ENCODE measurements at places on chromosomes 12 and 14. TPM values are rescaled to one million over a fixed set of nuclear protein-coding genes. Genes with fewer than 3 reads are reported as not detected.

DNA sequence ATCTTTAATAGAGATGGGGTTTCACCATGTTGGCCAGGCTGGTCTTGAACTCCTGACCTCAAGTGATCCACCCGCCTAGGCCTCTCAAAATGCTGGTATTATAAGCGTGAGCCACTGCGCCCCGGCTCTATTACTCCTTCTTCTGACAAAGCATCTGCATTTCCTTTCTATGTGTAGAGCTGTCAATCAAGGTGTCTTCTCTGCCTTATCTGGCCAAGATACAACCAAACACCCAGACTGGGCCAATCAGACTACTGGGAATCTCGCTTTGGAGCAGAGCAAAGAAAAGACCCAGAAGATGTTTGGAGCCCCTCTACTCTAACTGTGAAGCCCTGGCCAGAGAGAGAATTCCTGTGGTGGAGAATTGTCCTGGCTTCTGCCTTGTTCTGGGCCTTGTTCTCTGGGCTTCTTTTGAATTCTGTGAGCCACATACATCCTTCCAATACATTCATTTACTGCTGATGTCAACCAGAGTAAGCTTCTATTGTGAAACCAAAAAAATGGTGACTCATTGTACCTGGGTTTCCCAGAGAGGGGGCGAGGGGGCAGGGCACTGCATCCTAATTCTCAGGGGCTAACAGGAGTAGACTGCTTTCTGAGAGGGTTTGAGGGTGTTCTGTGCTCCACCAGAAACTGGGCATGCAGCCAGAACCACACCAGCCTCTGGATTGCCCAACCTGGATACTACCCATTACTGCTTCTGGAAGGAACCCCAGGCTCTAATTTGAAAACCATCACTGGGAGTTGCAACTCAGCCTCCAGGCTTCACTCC lies 18.8 kb upstream of the FLVCR2 start:
- no peak for DNase-seq

GRCh38 chr14:22493753-22494152 lies 95.3 kb downstream of the DAD1 start:
- no peak for DNase-seq

- no peak for DNase-seq
Measured at GRCh38 chr12:6234214-6234613, 34.0 kb downstream of the CD9 start.

- no peak for DNase-seq
Measured at GRCh38 chr12:1488908-1489381, 105.4 kb downstream of the FBXL14 start.

DNA sequence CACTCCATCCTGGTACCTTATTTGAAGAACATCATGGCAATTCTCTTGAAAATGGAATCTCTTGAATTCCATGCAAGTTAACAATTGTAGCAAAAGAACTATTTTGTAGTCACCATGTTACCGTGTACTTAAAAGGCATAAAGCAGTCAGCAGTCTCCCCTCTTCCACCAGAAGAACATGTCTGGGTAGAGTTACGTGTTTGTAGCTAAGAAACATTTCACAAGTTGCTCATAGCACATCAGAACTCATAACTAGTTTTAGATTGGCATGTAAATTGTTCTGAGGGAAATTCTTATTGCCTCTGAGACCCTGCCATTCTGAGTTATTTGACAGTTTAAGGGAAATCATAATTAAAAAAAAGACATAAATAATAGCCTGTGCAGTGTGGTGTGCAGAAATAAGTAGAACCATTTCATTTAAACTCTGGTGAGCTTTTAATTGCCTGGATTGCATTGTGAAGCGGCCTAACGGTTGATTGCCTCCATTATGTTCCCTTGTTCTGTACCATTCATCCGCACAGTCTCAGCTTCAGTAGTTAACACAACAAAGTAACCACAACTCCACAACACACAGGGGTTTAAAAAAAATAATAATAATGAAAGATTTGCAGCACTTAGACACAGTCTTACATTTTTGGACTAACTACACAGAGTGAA lies 2.6 kb downstream of the LMO3 start:
- DNase-seq, result no peak

GRCh38 chr14:93309427-93309966 lies 23.3 kb downstream of the BTBD7 start:
- peak; percentile 36 for DNase-seq

Gene MYH6
- total RNA-seq, result not detected

DNA sequence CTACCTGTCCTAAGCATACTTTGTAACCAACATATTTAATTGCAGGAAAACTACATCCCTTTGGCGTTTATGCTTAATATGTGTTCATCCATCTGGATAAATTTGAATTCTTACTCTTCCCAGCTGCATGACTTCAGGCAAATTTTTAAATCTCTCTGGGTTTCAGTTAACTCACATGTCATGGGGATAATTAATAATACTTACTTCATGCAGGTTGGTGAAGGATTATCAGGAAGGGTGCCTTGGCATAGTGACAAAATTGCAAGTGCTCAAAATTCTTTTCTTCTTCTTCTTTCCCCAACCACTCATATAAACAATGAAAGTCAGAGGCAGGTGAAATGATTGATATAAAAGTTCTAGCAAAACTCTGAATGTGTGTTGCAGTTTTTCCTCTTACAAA lies 15.9 kb downstream of the SYT10 start:
- DNase-seq, result no peak

Gene KRT86
- 0.81 TPM for total RNA-seq

DNA sequence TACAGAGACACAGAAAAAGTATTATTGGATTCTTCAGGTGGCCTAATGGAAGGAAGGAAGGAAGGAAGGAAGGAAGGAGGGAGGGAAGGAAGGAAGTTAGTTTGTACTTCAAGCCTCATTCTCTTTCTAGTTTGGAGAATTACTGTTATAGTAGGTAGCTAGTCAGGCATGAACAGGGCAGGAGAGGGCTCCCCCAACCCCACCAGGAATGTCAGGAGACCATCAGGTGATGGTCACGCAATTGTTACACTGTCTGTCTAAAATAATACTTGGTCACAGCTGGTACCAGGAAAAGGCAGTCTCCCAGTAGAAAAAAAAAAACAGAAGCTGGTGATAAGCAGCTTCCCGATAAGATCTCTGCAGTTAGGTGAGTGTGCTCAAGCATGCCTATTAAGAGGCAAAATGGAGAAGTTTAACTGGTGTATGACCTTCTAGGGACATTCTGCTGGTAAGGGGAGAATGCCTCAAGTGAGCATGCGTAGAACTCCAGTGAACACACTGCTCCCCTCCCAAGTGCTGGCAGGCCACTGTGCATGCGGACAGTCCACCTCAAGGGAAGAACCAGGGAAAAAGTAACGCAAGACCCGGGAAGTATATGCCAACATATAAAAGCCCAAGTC lies 358.4 kb upstream of the SOX5 start:
- DNase-seq, result no peak

Gene ENDOU
- total RNA-seq, result not detected

DNA sequence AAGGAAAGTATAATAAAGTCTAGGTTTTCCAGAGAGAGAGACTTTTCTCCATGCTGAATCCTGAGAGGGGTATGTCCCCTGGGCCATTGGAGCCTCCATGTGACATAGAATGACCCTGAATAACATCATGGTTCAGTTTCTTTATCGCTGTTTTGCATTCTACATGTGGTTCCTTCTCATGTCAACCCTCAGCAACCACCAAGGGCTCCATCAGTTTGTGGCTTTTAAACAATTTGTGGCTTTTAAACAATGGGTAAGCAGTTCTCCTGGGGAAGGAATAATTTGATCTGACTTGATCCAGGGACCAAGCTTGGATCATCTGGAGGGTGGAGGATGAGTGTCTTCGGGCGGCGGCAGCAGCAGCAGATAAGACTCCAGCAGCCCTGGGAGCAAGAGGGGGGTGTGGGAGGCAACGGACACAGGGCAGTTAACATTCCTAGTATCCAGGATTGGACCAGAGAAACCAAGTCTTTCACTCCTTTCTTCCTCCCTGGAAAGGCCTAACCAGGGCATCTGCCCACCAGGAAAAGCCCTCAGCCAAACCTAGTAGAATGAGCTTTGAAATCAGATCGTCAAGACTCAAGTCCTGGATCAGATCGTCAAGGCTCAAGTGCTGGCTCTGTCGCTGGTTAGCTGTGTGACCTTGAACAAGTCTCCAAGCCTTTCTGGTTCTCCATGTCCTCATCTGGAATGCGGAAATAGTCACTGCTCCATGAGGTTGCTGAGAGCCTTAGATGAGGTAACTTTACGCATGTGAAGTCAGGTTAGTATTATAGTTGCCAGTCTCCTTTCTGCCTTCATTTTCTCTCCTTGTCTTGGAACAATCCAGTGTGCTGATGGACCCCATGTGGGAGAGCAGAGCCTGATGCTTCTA lies 27.8 kb upstream of the FAM222A start:
- DNase-seq, result no peak

Gene ADAM20
- not detected for total RNA-seq

Gene RAPGEF3
- 44.1 TPM for total RNA-seq

GRCh38 chr12:88746386-88746785 lies 166.1 kb upstream of the KITLG start:
- DNase-seq, result no peak

DNA sequence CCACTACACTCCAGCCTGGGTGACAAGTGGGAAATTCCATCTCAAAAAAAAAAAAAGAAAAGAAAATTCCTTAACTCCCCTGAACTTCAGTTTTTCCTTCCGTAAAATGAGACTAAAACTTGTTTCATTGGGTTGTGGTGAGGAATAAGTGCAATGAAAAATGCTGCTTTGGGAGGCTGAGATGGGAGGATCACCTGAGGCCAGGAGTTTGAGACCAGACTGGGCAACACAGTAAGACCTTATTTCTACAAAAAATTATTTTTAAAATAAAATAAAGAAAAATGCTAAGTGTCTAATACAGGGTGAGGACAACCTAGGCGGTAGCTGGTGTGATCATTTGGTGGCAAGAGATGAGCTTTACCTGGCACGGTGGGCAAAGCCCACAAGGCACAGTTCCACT lies 6.9 kb downstream of the SMAGP start:
- DNase-seq, result no peak

DNA sequence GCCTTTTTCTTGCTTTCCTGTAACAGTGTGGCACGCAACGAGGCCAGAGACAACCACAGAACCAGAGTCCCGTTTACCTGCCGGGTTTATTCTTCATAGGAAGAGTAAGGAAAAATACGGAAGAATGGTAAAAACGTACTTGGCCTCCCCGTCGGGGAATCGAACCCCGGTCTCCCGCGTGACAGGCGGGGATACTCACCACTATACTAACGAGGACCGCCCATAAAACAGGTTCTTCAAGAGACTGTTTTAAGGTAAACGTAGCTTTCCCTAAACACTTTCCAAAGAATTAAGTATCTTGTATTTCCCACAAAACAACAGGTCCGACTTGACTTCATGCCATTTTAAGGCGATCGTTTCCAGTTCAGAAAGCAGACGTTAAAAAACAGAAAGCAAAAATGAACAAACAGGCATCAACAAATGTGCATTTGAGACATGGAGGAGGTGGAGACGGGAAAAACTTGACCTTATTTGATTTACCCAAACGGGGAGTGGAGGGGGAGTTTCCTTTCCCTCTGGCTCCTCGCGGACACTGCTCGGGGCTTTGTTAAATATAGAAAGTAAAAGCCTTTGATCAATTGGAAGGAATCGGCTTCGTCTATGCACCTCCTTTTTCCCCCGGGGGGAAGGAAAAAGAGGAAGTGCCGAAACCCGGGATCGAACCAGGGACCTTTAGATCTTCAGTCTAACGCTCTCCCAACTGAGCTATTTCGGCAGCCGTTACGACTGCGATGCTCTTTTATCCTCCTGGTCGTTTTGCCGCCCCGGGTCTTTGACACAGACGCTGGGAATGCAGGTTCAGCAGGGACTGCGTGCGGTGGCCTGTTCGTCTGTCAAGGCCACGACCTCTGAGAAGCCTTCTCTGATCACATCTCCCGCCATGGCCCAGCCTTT lies 13.0 kb upstream of the UBC start:
- DNase-seq, result peak; percentile 99

Gene CEBPE
- not detected for total RNA-seq

Gene TMPRSS12
- total RNA-seq, result not detected

- DNase-seq, result no peak
Measured at GRCh38 chr12:104933128-104933527, 25.0 kb downstream of the SLC41A2 start.

DNA sequence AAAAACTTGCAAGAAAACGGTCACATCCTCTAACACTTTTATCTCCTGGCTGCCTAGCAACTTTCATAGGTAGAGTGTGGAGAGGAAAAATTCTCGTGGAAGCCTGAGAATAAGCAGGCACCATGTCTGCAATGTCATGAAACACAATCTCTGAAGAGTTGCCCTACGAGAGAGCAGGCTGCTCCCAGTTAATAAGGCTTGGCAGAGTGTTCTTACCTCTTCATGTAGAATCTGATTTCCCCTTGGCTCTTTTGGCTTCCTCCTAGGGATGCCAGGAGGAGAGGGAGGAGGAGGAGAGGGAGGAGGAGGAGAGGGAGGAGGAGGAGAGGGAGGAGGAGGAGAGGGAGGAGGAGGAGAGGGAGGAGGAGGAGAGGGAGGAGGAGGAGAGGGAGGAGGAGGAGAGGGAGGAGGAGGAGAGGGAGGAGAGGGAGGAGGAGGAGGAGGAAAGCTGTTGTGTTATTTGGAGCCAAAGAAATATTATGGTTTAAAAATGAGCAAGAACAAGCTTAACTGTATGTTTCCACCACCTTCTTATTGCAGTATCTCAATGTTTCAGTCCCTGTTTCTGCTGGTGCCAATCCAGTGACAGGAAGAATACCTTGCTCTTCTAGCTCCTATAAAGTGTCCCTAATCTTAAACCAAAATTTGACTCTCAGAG lies 52.9 kb downstream of the EGLN3 start:
- no peak for DNase-seq

GRCh38 chr14:77375164-77375950 lies 1.5 kb downstream of the TMED8 start:
- no peak for DNase-seq

Gene CD163
- not detected for total RNA-seq

DNA sequence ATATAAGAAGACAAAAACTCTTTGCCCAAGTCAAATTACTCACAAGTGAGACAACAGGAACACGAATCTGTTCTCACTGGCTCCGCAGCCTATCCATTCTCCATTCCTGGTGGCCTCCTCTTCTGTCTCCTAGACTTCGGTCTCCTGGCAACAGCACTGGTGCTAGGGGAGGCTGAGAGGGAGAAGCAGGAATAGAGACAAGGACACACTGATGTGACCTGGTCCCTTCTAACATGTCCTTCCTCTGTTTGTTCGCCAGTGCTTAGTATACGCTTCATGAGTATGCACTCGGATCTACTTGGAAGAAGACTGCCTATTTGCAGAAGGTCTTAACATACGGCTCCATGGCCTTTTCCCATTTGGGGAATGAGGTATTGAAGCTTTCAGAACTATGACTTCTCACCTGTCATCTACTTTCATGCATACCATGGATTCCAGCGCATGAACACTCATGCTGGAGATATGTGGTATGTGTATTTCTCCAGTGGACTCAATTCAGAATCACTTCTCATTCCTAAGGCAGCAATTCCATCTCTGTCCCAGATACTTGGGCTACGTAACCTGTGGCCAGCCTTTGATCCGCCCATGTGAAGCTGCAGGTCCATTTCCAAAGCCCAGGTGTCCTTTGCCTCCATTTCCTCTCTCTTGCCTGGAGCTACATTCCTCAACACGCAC lies 33.9 kb downstream of the BHLHE41 start:
- peak; percentile 51 for DNase-seq

Gene CLEC1A
- not detected for total RNA-seq

GRCh38 chr12:24839268-24839791 lies 109.6 kb downstream of the BCAT1 start:
- DNase-seq, result no peak

- DNase-seq, result no peak
Measured at GRCh38 chr12:51868821-51869495, 18.9 kb upstream of the ANKRD33 start.

Gene SELPLG
- not detected for total RNA-seq

Gene NPAS3
- total RNA-seq, result not detected
